Stimulated activated CD4-positive, alpha-beta T cell treated with anti-CD3 and anti-CD28 coated beads, Interleukin-1b, Interleukin-23, amount 100 ng/mL, for 1 hour (primary cell): ENCODE measurements at places on chromosomes 7 and 10.

DNA sequence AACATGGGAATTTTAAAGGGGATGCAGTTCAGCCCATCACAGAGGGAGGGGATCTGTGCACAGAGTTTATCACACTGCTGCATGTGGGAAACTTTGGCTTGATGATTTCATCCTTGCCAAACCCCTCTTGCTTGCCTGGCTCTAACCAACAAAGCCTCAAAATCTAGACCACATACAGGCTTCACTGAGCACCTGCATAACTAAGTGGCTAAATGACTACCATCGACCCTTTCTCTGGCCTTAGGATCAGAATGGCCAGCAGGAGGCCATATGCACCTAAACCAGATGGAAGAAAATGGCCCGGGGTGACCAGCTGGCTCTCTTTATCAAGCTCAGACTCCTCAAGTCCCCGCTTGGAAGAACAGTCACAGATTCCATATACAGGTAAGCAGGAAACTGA lies 15.6 kb upstream of the ZNF25 start:
- DNase-seq: no peak

DNA sequence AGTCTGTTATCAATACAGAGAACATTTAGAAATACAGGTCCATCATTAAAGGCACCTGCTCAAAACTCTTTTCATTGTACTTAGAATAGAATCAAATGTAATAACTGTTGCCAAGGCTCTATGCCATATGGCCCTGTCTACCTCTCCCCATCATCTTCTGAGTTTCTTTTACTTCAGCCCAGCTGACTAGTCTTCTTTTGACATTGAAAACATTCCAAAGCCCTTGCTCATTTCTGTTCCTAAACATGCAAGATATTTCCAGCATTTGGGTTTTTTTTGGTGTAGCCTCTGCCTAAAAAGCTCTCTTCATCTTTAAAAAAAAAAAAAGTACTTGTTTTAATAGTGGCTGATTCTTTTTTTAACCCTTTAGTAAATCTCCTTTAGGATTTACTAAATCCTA lies 165.5 kb upstream of the SMIM30 start:
- DNase-seq: no peak

GRCh38 chr10:97771055-97771891 lies 526 bp downstream of the SFRP5 start:
- no peak for DNase-seq

GRCh38 chr7:11343818-11344413 lies 370.2 kb downstream of the PHF14 start:
- no peak for DNase-seq

DNA sequence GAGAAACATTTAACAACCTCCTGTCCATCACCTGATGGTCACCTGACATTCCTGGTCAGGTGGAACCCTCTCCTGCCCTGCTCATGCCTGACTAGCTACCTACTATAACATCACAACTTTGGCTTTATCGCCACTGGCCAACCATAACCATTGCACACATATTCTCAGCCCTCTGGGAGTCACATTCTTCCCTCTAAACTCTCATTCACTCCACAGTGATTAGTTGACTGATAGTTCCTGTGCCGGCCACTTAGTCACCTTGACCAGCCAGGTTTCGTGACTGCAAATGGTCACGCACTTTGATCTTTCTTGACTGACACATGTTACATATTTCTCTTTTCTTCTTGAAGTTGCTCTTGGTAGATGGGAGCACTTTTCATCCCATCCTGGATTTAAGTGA lies 50.1 kb downstream of the GNAI1 start:
- DNase-seq: no peak
